Stimulated activated CD8-positive, alpha-beta memory T cell treated with anti-CD3 and anti-CD28 coated beads, Interleukin-12 subunit alpha, Interleukin-12 subunit beta, amount 100 ng/mL, for 1 hour (primary cell): ENCODE measurements at places on chromosomes 3 and 15.

DNA sequence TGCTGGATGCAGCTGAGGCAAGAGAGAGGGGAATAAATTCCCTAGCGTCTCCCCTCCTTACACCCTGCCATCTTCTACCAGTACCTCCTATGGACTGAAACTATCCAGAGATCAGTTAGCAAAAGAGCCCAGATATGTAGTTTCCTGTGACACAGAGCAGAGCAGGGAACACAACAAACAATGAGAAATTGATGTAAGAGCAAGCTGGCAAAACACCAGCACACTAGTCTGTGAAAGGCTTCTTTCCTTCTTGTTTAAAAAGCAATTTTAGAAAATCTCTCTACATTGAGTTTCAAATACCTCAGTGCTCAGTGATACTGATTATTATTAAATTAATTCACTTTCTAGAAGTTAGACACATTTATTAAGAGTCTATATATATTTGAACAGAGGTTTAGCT, 215.6 kb upstream of the AZI2 start:
- no peak for DNase-seq

GRCh38 chr15:29698030-29698701, 124.1 kb downstream of the TJP1 start:
- DNase-seq: no peak

- no peak for DNase-seq
Measured at GRCh38 chr3:69579306-69580041, 159.8 kb upstream of the MITF start.

DNA sequence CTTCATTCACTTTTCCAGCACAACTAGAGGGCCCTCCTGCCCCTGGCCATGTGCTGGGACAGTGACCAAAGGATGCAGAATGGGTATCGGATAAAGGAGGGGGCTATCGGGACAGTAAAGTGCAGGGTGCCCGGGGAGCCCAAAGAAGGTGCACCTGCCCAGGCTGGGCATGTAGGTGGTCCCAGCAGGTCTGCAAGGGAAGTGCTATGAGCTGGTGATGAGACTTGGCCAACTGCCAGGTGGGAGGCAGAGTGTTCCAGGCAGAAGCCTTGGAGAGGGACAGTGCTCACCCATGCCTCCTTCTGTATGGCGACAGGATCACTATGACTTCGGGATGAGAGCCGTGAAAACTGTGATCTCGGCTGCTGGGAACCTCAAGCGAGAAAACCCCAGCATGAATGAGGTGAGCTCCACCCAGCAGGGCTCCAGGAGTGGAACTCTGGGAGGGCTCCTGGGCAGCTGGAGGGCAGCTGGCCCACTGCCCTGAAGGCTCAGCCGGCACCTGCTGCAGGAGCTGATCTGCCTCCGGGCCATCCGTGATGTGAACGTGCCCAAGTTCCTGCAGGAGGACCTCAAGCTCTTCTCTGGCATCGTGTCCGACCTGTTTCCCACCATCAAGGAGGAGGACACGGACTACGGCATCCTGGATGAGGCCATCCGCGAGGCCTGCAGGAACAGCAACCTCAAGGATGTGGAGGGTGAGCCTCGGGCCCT, 48.4 kb downstream of the DNAH1 start:
- no peak for DNase-seq

DNA sequence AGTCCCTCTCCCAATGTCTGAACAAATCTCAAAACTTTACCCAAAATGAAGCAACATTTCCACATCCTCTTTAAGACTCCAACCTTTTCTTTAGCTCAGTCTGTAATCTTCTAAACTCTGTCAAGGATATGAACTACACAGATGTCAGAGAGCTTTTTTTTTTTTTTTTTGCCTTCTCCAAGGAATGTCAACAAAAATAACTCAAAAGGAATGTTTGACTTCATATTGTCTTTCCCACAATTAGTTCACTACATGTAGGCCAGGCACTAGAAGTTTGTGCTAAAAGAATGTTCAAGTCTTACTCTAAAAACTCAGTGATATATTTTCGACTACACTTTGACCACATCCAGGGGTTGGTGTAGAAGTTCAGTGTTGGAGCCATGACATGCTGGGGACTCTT, 37.1 kb downstream of the ADAMTS9 start:
- DNase-seq: no peak

DNA sequence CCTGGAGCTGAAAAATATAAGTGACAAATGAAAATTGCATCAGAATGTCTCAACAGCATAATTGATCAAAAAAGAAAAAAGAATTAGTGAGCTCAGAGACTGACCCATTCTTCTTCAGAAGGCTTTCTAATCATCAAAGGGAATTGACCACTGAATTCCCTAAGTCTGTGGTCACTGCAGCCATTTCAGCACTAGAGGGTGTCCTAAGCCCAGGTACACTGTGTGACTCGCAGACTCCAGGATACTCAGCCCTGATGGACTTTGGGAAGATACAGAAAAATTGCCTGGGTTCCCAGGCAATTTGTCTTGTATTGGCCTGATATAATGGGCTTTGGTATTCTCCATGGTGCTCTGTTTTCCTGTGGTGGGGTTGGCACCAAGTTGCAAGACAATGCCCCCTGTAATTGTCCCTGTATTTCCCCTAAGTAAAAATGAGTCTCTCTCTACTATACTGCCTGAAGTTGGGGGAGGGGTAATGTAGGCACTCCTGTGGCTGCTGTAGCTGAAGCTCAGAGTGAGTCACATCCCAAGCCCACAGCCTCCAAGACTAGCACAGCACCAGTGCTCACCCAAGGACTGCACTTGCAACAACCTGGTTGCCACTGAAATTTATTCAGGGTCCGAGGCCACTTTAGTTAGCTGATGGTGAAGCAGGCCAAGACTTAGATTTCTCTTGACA, 256.0 kb upstream of the STAC start:
- no peak for DNase-seq

- no peak for DNase-seq
Measured at GRCh38 chr3:15860014-15860934, 62.5 kb upstream of the ANKRD28 start.

GRCh38 chr3:39712413-39713048, 96.9 kb upstream of the MYRIP start:
- DNase-seq: no peak

DNA sequence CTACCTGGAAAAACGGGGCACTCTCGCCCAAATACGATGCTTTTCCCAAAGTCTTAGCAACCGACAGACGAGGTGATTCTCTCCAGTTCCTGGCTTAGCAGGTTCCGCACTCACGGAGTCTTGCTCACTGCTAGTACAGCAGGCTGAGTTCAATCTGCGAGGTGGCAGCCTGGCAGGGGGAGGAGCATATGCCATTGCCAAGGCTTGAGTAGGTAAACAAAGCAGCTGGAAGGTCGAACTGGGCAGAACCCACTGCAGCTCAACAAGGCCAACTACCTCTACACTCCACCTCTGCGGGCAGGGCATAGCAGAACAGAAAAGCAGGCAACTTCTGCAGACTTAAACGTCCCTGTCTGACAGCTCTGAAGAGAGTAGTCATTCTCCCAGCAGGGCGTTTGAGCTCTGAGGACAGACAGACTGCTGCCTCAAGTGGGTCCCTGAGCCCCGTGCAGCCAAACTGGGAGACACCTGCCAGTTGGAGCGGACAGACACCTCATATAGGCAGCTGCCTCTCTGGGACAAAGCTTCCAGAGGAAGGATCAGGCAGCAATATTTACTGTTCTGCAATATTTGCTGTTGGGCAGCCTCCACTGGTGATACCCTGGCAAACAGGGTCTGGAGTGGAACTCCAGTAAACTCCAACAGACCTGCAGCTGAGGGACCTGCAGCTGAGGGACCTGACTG, 73.4 kb upstream of the CADM2 start:
- no peak for DNase-seq

DNA sequence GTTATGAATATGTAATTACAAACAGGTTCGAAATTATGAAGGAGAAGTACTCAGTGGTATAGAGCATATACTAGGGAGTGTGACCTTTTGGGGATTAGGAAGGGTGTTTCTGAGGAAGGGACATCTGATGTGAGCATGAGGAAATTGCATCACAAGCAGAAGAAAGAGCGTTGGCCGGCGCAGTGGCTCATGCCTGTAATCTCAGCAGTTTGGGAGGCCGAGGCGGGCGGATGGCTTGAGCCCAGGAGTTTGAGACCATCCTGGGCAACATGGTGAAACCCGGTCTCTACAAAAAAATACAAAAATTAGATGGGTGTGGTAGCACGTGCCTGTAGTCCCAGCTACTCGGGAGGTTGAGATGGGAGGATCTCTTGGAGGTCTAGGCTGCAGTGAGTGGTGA, 6.9 kb downstream of the CMTM7 start:
- no peak for DNase-seq

- DNase-seq: no peak
Measured at GRCh38 chr3:171981271-171981605, 58.1 kb upstream of the FNDC3B start.

DNA sequence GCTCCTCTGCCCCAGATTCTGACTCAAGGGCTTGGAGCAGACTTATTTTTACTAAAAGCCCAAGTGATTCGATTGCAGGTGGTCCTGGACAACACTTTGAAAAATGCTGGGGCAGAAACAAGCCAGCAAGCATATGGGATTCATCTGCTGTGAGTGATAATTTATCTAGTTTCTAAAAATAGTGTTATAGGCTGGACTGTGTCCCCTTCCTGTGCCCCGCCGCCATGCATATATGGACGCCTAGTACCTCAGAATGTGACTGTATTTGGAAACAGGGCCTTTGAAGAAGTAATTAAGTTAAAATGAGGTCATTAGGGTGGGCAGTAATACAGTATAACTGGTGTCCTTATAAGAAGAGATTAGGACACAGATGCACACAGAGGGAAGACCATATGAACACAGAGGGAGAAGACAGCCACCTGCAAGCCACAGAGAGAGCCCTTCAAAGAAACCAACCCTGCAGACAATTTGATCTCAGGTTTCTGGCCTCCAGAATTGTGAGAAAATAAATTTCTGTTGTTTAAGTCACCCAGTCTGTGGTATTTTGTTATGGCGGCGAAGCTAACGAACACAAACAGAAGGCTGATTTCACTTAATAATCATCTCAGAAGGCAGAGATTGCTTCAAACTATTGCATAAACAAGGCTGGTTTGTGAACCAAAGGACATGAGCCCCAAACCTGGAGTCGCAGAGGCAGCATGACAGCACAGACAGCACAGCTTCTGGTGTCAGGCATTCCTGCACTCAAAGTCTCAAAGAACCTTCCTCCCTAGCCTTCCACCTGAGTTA, 59.1 kb downstream of the CCNL1 start:
- no peak for DNase-seq

DNA sequence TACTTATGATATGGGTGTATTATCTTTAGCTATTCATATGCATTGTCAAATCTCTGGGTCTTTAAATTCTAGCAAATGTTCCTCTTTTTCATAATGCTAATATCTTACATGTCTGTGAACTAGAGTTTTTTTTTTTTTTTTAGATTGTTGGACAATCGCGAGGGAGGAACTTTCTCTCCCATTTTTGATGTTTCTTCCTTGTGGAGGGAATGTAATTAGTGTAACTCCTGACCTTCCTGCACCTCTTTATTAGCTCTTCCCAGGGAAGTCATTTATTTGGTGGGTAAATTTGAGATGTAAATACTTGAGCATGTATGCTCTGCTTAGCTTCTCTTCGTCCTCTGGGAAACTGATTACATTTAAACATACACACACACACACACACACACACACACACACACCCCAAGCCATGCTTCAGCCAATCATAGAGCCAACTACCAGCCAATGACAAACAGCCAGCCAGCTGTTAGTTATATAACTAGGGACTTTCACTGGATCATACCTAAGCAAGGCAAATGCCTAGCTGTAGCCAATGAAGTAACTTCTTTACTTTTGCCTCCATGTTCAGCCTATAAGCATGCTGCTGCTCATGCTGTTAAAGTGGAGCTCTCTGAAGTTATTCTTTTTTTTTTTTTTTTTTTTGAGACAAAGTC, 8.3 kb upstream of the USP8 start:
- no peak for DNase-seq

- DNase-seq: no peak
Measured at GRCh38 chr3:18987070-18987469, 161.2 kb upstream of the KCNH8 start.

DNA sequence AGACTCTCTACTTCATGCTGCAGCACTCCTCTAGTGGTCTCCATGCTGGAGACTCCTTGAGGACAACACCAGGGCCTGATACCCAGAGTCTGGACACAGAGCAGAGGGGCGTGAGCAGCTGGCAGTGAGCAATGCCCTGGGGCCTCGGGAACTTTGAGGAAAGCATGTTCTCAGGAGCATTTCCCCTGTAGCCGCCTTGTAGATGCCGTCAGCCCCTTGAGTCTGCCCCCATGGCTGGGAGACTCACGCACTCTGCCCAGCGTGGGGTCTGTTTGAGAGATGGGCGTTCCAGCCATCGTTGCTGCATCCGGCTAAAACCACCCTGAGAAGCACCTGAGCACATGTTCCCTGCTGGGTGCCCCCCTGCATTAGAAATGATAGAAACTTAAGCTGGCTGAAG, 56.8 kb downstream of the PLXNA1 start:
- DNase-seq: no peak

DNA sequence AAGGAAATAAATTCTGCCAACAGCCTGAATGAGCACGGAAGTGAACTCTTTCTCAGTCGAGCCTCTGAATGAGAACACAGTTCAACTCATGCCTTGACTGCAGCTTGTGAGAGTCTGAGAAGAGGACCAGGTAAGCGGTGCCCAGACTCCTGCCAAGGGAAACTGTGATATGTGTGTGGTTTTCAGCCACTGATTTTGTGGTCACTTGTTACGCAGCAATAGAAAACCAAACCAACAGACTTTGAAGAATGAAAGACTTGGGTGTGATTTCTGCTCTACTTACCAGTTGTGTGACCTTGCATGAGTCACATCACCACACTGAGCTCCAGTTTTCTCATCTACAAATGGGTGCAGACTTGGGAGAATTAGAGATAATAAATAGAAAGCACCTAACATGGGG, 30.6 kb upstream of the FAM107A start:
- DNase-seq: no peak

- no peak for DNase-seq
Measured at GRCh38 chr3:87267953-87268645, 8.3 kb downstream of the POU1F1 start.

DNA sequence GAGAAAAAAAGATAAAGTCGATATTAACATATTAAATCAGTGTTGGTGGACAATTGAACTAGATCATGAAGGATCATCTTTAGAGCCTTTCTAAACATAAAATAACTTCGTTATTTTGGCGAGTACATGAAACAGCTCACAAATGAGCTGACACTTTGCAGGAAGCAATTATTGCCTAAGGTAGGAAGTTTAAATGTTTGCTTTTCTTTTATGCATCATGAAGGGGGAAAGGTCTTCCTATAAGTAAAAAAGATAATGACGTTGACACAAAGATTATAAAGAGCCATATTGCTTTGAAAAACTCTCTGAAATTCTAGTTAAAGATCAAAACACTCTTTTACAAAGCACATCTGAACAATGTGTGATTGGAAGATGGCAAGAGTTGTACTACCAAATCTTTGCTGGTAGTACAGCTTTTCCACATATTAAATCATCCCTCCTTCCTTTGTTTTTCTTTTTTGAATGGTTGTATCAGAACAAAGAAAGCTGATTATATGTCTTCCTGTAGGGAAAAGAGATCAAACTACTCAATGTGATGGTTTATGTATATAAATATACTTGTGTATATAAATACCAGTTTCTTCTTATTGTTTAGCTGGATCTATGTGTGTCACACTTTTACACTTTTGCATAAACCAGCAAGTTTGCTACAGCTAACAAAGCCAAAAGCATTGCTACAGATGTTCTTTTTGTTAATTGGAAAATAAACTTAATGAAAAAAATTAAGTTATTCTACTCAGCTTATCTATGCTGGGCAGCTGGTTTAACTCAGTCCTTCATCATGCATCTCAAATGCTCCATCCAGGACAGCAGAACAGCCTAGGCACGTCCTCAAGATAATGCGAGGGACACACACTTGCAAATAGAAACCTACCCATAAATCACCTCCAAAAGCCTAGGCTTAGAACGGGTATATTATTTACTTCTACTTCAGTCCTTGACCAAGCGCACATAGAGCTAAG, 850.8 kb upstream of the ROBO1 start:
- DNase-seq: no peak
